ENCODE measurements at places on chromosomes 5 and 9. TPM values are rescaled to one million over a fixed set of nuclear protein-coding genes. Genes with fewer than 3 reads are reported as not detected.
A peak's percentile ranks its signal among the peaks of the same experiment; 100 is the strongest.

Gene LHX3
- total RNA-seq: 0.11 TPM

- peaks cover 22% of the 10 kb centered on the region for H3K4me1 ChIP-seq
- H3K27me3 ChIP-seq: no peaks in the 10 kb centered on the region
- H3K36me3 ChIP-seq: no peaks in the 10 kb centered on the region
- no peak overlapping the region for H3K27ac ChIP-seq
These were observed 57.7 kb upstream of the MEF2C start for GRCh38 chr5:88940713-88941112.

DNA sequence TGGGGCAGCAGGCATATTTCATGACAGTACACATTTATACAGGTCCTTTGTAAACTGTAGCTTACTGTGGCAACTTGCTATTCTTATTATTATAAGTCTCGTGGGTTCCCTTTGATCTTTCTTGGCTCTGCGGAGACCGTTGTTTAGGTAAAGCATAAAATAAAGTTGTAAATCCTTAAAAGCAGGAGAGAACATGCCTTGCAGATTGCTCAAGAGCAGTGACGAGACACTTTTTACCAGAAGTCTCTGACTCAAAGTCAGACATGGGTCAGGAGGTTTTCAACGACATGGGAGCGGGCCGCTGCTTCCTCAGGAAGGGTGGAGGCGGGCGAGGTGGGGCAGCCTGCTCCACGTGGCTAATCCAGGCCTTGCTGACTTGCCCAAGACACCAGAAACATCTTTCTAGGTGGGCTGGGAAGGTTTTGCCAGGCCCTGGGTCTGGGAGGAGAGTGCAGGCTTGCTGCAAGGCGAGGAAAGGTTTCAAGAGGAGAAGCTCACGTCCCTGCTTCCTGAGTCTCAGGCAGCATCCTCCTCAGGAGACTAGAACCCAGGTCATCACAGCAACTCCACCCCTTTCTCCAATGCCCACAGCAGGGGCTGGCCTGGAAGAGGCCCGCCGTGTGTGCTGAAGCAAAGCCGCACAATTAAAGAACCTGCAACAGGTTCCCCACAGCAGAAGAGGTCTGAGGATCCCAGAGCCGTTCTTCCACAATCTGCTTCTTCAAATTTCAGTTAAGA lies 6.5 kb downstream of the TBC1D2 start:
- H3K4me3 ChIP-seq: no peak overlapping the region
- no peaks in the 10 kb centered on the region for H3K27me3 ChIP-seq
- peaks cover 11% of the 10 kb centered on the region for H3K36me3 ChIP-seq
- peak overlapping the region; percentile 43 for H3K27ac ChIP-seq
- DNase-seq: no peak

Gene APBA1
- 0.94 TPM for total RNA-seq

Gene GDF9
- total RNA-seq: 0.42 TPM

Gene DENND4C
- 22.6 TPM for total RNA-seq

Gene SLC36A1
- 13.7 TPM for total RNA-seq

DNA sequence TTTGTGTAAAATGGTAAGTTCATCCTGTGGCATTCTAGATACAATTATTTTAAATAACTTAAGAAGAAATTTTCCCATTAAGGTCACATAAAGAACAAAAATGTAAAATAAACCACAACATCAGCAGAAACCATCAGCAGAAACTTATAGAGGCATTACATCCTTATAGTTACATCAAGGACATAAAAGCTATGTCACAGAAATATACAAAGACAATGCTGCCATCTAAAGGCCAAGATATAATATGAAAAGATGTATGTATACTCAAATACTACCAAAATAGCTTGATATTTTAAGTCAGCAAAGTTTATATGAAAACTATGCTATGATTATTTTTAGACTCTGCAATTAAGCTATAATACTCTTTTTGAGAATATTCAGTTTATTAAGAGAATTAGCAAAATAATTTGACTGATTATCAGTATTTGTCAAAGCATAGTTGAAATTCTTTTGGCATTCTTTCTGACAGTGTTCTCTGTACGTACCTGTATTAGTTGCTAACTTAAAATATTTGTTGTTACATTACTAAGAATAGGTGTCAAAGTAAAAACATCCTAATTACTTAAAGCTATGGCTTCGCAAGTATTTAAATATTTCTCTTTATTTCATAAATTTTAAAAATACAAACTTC lies 36.2 kb downstream of the FBXL17 start:
- H3K27me3 ChIP-seq: no peaks in the 10 kb centered on the region
- H3K27ac ChIP-seq: no peak overlapping the region
- H3K4me1 ChIP-seq: no peaks in the 10 kb centered on the region
- DNase-seq: no peak
- H3K4me3 ChIP-seq: no peak overlapping the region

Gene IL5
- not detected for total RNA-seq

Gene CNTNAP3
- total RNA-seq: 4.8 TPM

DNA sequence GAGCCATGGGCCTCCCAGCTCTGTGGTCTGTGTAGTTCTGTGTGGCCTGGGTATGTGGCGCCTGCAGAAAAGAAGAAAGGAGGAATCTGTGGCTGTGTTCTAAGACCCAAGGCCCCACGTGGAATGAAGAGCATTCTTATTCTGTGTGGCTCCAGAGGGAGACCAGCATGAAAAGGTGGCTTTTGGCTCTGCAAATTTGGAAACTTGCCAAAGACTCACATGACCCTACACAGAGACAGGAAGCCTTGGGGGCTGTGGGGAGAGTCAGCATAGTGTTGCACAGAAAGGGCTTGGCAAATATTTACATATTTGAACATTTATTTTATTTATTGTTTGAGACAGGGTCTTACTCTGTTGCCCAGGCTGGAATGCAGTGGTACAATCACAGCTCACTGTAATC lies 193.3 kb downstream of the TMEM38B start:
- no peaks in the 10 kb centered on the region for H3K36me3 ChIP-seq
- DNase-seq: no peak
- no peaks in the 10 kb centered on the region for H3K27me3 ChIP-seq
- no peak overlapping the region for H3K27ac ChIP-seq

- H3K4me3 ChIP-seq: no peak overlapping the region
- DNase-seq: no peak
- H3K36me3 ChIP-seq: peaks cover 36% of the 10 kb centered on the region
- H3K27ac ChIP-seq: no peak overlapping the region
- peaks cover 3% of the 10 kb centered on the region for H3K4me1 ChIP-seq
These were observed 67.5 kb downstream of the RGMB start for GRCh38 chr5:98840946-98841345.

- peaks cover 3% of the 10 kb centered on the region for H3K27me3 ChIP-seq
- no peak overlapping the region for H3K27ac ChIP-seq
- DNase-seq: no peak
- H3K36me3 ChIP-seq: no peaks in the 10 kb centered on the region
- H3K4me1 ChIP-seq: no peaks in the 10 kb centered on the region
- H3K4me3 ChIP-seq: no peak overlapping the region
These were observed 34.2 kb downstream of the PTGES start for GRCh38 chr9:129718647-129719046.

GRCh38 chr9:126723807-126724172 lies 81.0 kb upstream of the ZBTB43 start:
- H3K4me3 ChIP-seq: peak overlapping the region; percentile 76
- peak; percentile 43 for DNase-seq
- no peak overlapping the region for H3K27ac ChIP-seq
- no peaks in the 10 kb centered on the region for H3K36me3 ChIP-seq
